ENCODE measurements at places on chromosomes 3 and 15. TPM values are rescaled to one million over a fixed set of nuclear protein-coding genes. Genes with fewer than 3 reads are reported as not detected.

DNA sequence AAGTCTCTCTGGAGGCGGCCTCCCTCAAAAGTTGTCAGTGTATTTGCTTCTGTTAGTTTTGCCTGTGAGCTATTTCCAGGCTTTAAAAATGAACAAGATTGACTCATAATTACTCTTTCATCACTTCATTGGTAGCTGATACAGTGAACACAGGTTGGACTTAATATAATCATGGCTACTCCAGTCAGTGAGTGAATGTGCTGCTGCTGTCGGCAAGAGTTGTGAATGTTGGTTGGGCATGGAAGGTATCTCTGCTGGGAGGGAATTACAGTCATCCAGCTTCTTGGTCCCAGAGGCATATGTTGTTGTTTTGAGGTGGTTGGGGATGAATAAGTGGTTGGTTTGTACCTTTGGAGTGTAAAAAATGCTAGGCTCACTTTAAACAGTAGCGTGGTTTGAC lies 11.5 kb downstream of the TCF12 start:
- DNase-seq: no peak

DNA sequence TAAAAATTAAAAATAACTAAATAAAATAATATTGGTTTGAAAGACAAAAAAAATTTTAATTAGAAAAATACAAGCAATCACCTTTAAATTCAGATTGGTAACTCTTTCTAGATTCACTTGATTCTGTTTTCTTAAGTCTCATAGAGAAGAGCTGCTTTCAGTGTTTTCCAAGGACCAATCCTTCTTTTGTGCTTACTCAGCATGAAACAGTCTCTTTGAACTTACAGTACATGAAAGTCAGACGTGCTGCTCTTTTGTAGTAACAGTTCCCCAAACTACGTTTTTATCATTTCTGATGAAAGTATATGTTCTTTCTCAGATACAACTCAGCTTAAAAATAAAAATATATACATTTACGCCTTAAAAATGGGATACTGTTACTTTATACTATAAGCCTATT lies 171.9 kb upstream of the CCDC54 start:
- no peak for DNase-seq

DNA sequence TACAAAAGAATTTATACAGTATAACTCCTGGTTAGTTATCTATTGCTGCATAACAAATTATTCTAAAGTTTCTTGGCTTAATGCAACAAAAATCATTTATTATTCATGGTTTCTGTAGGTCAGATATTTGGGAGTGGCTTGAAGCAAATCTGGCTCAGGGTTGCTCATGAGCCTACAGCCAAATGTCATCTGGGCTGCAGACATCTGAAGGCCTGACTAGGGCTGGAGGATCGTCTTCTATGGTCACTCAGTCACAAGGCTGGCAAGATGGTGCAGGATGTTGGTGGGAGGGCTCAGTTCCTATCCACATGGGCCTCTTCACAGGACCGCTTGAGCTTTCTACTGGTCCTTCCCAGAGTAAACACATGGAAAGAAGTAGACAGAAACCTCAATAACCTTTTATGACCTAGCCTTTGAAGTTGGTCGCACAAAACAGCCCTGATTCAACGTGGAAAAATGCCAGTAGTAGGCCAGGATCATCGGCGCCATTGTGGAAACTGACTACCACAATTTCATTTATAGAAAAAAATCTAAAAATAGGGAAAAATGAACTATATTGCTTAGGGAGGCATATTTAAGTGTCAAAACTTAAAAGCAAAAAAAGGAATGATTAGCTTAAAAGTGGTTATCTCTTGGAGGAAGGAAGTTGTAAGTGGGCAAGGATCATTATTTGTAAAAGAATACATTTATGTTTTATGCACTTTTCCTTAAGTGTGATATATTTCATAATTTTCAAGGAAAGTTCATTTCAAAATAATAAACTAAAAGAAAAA lies 9.9 kb upstream of the MITF start:
- no peak for DNase-seq

DNA sequence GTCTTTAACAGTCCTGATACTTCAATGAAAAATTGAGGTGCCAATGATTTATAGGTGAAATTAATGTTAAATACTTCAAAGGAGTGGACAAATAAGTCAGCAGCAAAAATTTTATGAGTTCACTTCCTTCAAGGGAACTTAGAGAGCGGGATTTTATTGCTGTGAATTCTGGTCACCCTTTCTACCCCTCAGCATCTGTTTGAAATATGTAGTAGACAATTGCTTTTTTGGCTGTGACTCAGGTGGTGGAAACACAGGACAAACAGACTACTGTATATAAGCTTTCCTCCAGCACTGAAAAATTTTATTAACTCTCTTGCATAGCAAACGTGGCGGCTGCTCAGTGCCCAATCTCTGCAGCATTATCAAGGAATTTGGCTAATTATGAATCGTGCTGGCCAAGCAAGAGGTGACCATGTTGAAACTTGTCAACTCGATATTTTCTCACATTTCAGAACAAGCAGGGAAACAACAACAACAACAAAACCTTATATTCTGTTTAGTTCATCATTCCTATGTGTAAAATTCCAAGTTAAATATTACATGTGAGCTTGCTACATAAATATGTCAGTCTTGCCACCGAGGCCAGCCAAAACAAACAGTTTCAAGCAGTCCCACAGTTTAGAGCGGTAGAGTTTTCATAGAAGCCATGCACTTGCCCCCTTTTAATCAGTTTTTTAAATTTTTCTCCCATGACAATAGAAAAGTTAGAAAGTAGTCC lies 420.2 kb downstream of the FOXP1 start:
- no peak for DNase-seq

Gene CMTM8
- 12.6 TPM for polyA plus RNA-seq

Gene HTR3C
- polyA plus RNA-seq: not detected

Gene DNAJB11
- polyA plus RNA-seq: 70.7 TPM
